ENCODE measurements at places on chromosomes 4 and X.
A peak's percentile ranks its signal among the peaks of the same experiment; 100 is the strongest.

DNA sequence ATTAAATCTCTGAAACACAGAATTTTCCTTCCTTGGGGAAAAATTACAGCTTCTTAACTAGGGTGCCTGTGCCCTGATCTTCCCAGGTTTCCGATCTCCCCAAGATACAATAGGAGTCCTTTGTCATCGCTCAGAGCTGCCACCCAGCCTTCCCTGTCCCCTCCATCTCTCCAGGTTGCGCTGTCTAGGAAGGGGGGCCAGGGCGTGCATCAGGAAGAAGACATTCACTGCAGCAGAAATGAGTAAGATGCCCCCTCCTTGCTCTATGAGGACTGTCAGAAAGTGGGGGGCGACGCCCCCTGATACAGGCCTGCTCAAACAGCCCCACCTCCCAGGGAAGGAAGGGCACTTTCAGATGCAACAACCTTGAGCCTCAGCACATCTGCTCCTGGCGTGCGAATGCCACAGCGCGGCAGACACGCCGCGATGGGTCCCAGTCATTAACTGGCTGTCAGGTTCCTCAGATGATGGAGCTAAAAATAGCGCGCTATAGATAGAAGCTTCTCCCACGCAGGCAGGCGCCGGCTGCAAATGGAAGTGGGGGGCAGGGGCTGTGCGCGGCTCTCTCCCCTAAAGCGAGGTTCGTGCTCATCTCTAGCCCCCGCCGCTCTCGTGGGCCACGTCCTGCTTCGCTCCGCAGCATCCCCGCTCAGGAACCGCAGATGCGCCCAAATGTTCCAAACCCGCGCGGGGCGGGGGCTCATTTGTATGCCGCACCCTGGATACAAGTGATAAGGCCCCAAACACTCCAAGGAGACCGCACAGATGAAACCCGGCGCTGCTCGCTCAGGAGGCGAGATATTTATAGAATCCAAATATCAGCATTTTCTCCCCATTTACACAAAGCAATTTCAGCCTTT lies 57.6 kb upstream of the LGI2 start:
- no peak for DNase-seq

DNA sequence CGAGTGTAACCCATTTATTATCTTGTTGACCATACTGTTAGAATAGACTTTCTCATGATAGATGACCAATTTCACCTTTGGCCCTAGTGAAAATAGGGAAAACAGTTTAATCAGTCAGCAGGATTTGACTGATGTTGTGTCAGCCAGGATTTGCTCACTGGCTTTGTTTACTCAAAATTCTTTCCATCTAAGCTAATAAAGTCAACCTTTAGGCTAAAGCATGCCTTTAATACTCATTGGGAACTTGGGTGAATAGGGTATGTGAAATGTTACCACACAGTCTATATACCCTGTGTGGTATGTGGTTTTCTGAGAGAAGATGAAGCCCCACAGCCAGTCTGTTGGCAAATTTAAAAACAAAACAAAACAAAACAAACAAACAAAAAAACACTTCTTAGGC lies 18.7 kb upstream of the SPANXB1 start:
- DNase-seq, result no peak

GRCh38 chr4:139801895-139802294 lies 136.3 kb downstream of the MGST2 start:
- no peak for DNase-seq

- no peak for DNase-seq
Observed at GRCh38 chr4:188911199-188911598, 772.0 kb downstream of the TRIML1 start.

DNA sequence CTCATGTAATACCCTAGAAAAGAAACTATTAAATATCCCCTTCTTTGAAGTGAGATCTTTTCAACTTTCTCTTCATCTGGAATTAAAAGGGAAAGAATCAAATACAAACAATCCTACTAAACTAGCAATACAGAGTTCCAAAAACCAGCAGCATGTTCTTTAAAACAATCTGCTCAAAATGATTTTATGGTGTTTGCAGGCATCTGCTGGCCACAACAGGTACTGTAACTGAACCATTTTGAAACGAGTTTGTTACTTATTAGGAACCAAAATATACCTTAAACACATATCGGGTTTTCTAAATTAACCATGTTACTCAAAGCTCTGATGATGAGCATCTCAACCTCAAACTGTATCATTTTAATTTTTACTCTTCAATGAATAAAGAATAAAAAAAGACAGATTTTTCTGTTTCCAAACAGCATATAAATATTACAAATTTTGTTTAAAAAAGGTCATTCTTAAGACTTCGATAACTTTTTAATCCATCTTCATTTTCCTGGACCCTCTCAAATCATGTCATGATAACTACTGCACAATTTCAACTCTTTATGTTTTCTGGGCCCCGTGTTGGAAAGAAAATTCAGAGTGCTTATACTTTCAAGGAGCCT lies 56.5 kb downstream of the ARAP2 start:
- peak; percentile 20 for DNase-seq

GRCh38 chrX:7242613-7243012 lies 94.7 kb upstream of the PUDP start:
- no peak for DNase-seq

DNA sequence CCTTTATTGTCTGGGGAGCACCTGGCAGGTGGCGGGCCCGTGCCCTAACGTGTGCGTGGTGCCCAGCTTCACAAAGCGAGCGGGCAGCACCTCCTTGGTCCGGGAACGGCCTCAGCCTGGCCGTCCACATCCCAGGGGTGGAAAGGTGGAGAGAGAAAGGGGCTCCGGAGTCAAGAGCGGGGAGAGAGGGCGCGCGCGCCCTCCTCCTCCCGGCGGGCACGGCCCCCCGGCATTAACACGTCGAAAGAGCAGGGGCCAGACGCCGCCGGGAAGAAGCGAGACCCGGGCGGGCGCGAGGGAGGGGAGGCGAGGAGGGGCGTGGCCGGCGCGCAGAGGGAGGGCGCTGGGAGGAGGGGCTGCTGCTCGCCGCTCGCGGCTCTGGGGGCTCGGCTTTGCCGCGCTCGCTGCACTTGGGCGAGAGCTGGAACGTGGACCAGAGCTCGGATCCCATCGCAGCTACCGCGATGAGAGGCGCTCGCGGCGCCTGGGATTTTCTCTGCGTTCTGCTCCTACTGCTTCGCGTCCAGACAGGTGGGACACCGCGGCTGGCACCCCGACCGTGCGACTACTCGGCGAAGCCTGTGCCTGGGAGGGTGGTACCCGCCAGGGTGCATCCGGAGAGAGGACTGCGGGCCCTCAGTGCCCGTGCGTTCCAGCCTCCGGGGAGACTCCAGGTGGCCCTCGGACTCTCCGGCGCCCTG lies at the start of gene KIT:
Gene KIT (plus strand): TSS at position 407 of the 701 bp plus-strand sequence. CDS start 58 bp downstream, at position 465.
- DNase-seq, result no peak

GRCh38 chrX:103063191-103063845 lies 653 bp downstream of the BEX1 start:
- peak; percentile 19 for DNase-seq

GRCh38 chr4:96093563-96093962 lies 253.7 kb downstream of the PDHA2 start:
- no peak for DNase-seq

DNA sequence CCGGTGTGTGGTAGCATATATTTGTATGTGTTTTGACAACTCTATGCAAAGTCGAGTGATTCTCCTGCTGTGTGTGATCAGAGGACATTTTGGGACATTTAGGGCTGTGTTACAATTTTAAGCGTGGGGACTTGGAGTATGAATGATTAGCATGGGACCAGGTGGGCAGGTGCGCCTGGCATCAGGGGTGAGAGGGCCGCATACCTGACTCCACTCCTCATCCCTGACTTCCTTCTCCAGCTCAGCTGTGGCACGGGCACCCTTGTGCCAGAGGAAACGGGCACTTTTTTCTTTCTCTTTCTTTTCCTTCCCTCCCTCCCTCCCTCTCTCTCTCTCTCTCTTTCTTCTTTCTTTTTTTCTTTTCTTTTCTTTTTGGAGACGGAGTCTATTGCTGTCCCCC lies 15.7 kb upstream of the PLCXD1 start:
- no peak for DNase-seq

DNA sequence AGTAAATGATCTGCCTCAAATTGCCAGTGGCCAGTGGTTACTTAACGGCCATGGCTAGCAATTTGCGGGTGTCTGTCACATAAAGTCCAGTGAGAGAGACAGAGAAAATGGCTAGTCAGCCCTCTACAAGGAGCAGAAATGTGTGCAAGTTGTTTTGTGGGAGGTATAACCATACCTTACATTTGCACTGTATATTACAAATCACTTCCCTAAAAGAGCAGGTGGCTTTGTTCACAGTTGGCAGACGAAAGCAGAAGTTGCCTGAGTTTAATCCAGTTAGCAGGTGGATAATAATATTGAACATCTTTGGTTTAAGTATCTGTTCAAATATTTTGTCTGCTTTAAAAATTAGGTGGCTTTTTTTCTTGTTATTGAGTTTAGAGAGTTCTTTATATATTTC lies 15.6 kb downstream of the SRPX start:
- DNase-seq, result no peak

DNA sequence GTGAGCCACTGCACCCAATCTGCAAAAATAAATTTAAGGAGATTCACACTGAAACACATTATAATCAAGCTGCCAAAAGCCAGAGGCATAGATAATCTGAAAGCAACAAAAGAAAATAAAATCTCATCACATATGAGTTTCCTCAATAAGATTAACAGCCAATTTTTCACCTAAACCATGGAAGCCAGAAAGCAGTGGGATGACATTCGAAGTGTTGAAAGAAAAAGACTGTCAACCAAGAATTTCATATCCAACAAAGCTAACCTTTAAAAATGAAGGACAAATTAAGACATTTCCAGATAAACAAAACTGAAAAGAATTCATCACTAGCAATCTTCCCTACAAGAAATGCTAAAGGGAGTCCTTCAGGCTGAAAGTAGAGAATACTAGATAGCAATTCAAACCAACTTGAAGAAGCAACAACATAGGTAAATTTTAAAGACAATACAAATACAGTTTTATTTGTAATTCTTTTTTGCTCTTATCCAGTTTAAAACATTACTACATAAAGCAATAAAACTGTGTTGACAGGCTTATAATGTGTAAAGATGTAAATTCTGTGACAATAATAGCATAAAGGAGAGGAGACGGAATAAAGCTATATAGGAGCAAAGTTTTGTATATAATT lies 23.1 kb upstream of the KLHL8 start:
- peak; percentile 21 for DNase-seq

- DNase-seq, result no peak
Observed at GRCh38 chrX:135194684-135195083, 23.5 kb upstream of the CT55 start.

- no peak for DNase-seq
Observed at GRCh38 chr4:138671106-138671505, 344.5 kb upstream of the NOCT start.

DNA sequence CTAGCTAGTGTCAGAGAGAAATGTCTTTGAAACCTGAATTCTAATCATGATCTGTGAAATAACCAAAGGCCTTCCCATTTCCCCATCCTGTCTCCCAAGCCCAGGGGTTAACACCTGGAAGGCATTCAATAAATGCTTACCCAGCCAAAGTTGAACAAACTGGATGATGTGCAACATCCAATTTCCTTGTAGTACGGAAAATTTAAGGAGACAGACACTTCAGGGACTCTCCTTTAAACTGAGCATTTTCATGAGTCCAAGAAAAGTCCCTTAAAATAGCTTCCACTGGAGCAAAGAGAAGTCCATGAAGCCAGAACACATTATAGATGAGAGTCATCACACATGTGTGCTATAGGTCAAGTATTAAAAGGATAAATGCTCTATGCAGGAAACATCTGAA lies 271.2 kb downstream of the RAB28 start:
- no peak for DNase-seq

DNA sequence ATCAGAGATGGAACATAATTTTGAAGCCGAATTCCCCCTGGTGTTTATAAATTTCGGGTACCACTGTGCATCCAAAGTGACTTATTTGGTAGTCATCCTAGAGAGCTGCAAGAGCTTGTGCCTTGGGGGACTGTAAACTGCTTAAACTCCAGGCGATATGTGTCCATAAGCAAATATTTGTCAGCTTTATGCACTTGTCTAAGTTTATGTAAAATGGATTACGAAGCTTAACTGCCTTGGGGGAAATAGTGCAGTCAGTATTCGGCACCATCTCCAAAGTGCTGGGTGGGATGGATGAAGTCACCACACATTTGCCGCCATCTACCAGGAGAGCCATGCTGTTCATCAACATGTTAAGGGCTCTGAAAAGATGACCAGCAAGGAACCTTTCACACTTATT lies 65.9 kb downstream of the CC2D2A start:
- no peak for DNase-seq

GRCh38 chr4:158788516-158788915 lies 19.7 kb downstream of the FNIP2 start:
- no peak for DNase-seq

- DNase-seq, result peak; percentile 22
Observed at GRCh38 chr4:128517096-128517738, 229.6 kb upstream of the PGRMC2 start.
